ENCODE measurements at places on chromosomes 1 and 21.

DNA sequence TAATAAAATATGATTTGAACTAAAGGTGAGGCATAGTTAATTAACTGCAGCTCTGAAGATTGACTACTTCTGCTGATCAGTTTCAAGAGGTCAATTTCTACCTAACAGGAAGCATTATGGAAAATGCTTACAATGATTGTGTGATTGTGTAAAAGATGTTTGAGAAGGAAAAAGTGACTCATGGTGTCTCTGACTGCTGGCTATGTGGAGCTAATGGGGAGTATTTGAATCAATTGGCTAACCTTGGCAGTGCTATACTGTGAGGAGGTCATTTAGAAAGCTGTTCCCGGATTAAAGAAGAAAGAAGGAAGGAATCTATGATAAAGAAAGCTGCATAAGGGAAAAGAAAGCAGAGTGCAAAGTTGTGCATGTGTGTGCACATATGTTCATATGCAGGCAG is 376.5 kb downstream of the ADGRL2 start:
- no peak for DNase-seq

- DNase-seq = peak; percentile 88
Observed at GRCh38 chr1:205321162-205321958, at the start of gene NUAK2. Gene NUAK2, minus strand, starts transcription at chr1:205321745. Its CDS starts 117 bp downstream, at chr1:205321628.

GRCh38 chr1:67479146-67479891 is 49.1 kb upstream of the SERBP1 start:
- DNase-seq = no peak

DNA sequence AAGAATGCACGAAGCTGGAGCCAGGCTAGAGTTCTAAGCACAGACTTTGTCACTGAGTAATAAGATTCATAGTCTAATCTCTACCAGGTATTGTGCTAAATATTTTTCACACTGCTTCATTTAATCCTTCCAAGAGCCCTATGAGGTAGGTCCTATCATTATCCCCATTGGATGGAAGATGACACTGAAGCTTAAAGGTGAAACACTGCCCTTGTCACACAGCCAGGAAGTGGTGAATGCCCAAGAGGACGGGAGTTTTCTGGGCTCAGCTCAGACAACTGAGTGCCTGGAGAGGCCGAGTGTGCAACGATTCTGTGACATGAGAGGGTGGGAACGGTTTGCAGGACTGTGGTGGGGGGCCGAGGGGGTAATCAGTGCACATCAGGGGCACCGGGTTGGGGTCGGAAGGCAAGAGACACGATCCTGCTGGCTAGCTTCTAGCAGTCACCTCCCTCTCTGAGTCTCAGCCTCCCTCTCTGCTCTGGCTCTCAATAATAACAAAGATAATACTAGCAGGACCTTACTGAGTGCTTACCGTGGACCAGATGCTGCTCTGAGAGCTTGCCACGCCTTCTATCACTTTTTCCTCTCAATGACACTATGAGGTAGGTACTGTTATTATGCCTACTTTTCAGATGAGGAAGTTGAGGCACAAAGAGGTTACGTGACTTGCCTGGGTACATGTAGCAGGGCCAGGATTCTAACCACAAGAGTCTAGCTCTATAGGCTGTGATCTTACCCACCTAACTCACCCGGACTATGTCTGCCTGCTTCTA is 12.4 kb downstream of the KCNQ4 start:
- no peak for DNase-seq

GRCh38 chr1:175504875-175505555 is 238.4 kb downstream of the TNR start:
- DNase-seq = no peak

DNA sequence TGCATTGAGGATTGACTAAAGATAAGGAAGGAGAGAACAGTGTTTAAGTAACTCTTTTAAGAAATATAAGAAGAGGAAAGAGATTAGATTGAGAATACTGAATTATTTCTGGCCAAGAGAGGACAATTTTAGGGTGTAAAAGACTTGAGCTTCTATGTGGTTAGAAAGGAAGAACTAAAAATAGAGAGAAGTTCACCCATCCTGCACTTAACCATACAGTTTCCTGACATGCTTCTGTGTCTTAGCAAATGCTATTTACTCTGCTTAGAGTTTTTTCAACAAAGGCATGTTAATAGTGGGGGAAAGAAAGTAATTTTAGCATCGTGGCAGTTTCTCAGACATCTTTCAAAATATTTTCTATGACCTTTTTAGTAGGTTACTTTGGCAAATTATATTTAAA is 122.8 kb upstream of the GPR52 start:
- DNase-seq = no peak

DNA sequence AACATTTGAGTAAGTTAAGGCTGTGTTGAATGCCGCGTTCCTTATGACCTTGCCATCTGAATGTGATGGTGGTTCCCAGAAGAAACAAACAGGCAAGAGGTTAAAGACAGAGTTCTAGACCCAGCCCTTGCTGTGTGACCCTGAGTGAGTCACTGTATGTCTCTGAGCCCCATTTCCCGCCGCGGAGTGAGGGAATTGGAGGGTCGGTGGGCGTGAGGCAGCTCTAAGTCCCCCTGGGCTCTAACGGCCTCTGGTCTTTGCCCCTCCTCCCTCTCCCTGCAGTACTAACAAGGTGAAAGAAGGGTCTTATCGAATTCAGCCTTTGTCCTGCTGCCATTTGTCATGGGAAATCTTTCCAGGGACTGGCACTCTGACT is 40.4 kb downstream of the OLIG1 start:
- no peak for DNase-seq

DNA sequence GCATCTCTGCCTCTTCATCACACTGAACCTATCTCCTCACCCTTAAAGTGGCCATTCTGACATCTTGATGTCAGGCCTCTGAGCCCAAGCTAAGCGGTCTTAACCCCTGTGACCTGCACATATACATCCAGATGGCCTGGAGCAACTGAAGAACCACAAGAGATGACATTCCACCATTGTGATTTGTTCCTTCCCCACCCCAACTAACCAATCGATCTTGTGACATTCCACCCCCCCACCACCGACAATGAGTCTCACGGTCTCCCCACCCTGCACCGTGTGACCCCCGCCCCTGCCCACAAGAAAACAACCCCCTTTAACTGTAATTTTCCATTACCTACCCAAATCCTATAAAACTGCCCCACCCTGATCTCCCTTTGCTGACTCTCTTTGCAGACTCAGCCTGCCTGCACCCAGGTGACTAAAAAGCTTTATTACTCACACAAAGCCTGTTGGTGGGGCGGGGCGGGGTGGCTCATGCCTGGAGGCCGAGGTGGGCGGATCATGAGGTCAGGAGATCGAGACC is 21.0 kb upstream of the PINK1 start:
- DNase-seq = no peak

GRCh38 chr1:114901814-114902213 is 47.2 kb downstream of the SYCP1 start:
- no peak for DNase-seq

GRCh38 chr1:11731691-11732283 is 4.1 kb upstream of the AGTRAP start:
- peak; percentile 92 for DNase-seq

GRCh38 chr1:160740133-160740688 is 1.2 kb downstream of the SLAMF7 start:
- no peak for DNase-seq

DNA sequence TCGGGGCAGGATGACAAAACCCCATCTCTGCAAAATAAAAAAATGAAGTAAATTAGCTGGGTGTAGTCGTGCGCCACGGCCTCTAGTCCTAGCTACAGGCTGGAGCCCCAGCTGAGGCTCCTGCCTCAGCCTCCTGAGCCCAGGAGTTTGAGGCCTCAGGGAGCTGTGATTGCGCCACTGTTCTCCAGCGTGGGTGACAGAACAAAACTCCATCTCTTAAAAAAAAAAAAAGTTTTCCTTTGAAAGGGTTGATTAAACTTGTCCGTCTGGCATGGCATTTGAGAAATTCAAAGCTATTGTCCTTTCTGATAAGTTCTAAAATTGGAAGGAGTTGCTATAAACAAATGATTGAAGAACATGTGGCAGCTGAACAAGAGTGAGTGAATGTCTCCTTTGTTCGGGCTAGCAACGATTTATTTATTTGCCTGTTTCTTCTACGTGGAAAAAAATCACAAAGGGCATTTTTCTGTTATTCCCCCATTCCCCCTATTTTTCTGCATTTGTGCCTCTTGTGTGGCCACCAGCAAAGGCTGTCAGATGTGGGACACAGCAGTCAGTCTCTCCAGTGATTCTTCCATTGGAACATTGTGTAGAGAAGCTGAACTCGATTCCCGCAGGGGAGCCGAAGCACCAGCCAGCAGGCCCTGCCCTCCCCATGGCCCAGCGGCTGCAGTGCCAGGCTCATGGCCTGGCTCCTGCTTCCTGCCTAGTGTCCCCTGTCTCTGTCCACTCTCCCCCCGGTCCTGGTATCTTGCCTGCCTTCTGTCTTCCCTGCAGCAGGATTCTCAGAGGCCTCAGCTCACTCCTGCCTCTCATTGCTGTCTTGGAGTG is 21.5 kb upstream of the PWP2 start:
- DNase-seq = peak; percentile 89

GRCh38 chr1:148352470-148353053 is 130.5 kb downstream of the PPIAL4G start:
- no peak for DNase-seq

GRCh38 chr1:230186003-230186863 is 119.2 kb downstream of the GALNT2 start:
- DNase-seq = no peak

GRCh38 chr1:205800427-205800826 is 12.6 kb downstream of the SLC41A1 start:
- no peak for DNase-seq

DNA sequence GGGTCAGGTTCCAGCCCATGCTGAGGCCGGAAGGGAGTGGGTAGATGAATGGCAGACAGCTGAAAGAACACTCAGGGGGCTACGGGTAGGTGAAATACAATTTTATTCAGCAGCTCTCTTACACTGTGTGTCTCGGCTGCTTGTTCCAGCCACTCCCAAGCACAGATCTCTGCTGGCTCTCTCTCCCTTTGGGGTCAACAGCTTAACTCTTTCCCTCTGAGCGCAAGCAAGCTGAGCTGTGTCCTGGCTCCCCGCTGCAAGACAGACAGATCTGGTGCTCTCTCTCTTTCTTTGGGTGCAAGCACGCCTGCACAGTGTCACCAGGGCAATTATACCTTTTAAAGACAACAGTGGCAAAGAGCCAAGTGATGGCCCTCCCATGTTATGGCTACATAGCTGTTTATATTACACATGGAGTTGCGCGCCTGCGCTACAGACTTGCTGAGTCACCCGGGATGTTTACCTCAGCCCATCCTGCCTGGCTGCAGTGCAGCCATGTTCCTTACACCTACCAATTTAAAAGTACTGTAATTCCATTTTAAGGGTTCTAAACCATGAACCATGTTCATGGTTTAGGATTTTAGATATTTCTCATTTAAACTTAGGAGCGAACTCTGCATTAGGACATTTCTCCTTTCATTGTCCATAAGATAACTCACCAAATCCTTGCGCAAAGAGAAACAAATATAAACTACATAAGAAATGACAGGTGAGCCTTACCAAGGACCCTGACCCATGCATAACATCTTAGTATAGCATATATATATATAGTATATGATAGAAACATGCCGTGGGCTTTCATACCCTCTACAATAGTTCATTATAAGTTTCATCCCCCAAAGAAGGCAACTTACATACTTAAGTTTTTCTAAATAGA is 396.5 kb downstream of the SMYD3 start:
- no peak for DNase-seq

GRCh38 chr1:246533371-246533905 is 26.4 kb upstream of the SMYD3 start:
- DNase-seq = no peak

DNA sequence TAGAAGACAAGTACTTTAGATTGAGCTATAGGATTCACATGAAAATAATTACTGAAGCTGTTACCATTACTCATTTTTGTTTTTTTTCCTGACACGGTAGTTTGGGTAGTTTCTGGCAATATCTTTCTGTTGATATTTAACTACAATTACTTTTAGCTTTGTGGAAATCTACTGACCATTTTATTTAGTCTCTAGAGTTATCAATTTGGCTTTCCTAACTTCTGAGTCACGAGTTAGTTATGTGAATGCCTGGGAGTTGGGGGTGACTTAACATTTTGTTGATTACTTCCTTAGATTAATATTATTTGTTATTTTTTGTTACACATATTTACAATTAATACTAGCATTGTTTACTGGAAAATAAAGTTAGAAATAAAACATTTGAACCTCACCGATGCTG is 160.6 kb downstream of the HMCN1 start:
- DNase-seq = no peak

DNA sequence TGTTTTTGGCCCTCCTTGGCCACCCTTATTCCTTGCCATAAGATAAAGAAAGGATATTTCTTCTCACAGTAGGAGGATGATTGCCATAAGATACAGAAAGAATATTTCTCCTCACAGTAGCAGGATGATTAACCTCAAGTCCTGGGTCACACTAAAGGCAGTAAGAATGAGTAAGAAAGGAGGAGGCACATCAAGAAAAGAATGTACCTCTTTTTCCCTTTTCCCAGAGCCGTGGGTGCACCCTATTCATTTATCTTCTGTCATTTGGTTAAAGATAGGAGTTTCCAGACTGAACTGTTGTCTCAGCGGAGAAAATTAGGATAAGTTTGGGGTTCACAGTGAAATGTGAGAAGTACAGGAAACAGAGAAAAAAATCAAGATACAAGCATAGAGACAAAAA is 52.5 kb downstream of the LRRC8C start:
- DNase-seq = no peak

GRCh38 chr1:84301785-84302385 is 377 bp downstream of the SAMD13 start:
- DNase-seq = peak; percentile 19

- no peak for DNase-seq
Observed at GRCh38 chr1:28518745-28519341, 13.0 kb downstream of the RCC1 start.

- no peak for DNase-seq
Observed at GRCh38 chr1:195979646-195980045, 628.6 kb downstream of the KCNT2 start.

Data from putamen (tissue), 1 donor.